Stimulated activated CD4-positive, alpha-beta T cell treated with anti-CD3 and anti-CD28 coated beads, TNF-alpha, amount 100 ng/mL, for 48 hours (primary cell): ENCODE measurements at places on chromosomes 12 and 14.

DNA sequence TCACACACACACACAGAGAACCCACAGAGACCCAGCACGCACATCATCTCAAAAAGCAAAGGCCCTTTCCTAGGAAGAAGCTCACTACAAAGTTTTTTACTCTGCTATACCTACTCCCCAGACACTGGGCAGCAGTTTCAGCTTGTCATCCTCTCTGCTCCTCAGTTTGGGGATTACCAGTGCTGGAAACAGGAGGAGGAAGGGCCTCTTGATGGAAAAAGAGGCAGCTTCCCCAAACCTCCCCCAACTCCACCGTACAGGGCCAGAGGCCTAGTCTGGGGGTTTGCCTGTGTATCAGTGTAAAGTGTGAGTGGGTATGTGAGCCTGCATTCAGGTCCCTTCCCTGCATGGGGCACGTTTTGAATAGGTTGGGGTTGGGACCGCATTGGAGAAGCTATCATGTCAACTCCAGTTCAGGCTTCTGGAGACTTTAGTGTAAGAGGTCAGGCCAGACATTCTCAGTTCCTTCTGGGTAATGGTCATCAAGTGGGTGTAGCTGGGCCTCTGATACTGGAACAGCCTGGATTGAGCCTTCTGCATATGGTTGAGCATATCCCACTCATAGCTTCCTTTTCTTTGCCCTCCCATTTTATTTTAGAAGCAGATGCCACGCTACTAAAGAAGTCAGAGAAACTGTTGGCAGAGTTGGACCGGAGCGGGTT lies 1.2 kb downstream of the REM2 start:
- DNase-seq = no peak

- no peak for DNase-seq
These were observed 7.1 kb downstream of the GMFB start for GRCh38 chr14:54481695-54482094.

DNA sequence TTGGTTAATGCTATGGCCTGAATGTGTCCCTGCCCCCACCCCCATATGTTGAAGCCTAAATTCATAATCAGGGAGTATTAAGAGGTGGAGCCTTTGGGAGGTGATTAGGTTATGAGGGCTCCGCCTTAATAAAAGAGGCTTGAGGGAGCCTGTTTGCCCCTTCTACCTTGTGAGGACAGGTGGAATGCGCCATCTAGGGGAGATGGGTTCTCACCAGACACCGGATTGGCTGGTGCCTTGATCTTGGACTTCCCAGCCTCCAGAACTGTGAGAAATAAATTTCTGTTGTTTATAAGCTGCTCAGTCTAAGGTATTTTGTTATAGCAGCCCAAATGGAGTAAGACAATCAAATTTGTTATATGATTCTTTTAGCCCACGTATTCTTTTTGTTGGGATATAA lies 148.3 kb downstream of the PTCSC3 start:
- no peak for DNase-seq

DNA sequence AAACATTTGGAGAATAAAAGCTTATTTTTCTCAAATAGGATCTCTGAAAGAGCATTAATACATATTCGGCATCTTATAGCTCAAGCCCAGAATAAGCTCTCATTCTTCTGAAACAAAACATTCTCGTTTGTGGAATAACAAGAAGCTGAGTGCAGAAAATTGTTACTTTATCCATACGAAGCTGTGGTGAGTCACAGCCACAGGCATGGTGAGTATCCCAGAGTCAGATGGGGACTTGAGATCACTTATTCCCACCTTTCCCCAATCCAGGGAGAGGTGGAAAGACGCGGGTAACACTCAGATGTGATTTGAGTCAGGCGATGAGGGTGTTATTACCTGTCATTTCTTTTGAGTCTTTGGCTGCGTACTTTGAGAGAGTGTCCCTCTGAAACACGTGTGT lies 214.6 kb upstream of the TMEM132C start:
- no peak for DNase-seq

GRCh38 chr14:52125885-52126284 lies 57.0 kb upstream of the NID2 start:
- DNase-seq = no peak

GRCh38 chr12:15505616-15506015 lies 183.3 kb downstream of the PTPRO start:
- DNase-seq = no peak

DNA sequence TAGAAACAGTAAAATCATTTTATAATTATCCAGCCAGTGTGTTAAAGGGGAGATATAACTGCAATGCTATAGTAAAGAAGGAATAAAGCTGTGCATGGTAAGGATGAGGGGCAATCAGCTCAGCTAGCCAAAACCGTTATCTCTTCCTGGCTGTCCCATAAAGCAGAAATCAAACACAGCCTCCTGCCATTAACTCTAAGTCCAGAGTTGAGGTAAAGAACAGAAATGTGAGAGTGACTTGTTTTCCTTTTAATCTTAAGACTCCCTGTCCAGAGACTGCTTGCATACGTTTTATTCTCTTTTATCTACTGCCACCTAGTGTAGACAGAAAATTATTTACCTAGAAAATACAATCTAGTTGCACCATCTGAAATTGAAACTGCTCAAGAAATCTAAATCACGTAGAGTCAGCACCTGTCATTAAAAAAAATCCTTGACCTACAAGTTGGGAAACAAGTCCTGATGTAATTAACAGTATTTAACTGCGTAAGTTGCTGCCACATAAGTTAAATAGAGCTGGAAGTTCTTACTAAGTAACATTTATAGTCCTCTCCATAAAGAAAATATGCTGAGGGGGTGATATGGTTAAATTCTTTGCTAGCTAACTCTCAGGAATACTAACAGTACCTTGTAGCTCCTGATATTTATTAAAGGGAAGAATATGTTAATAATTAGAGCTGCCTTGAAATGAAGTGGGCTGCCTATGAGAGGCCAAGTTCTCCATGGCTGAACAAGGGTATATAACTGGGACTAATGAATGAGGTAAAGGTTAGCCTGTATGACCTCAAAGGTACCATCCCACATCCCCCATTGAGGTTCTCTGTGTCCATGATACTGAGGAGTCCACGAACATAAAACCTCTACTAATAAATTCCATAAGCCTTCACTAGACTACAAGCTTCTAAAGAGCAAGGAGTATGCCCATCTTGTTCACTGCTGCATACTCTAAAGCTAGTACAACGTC lies 62.7 kb downstream of the GALNT4 start:
- DNase-seq = no peak

DNA sequence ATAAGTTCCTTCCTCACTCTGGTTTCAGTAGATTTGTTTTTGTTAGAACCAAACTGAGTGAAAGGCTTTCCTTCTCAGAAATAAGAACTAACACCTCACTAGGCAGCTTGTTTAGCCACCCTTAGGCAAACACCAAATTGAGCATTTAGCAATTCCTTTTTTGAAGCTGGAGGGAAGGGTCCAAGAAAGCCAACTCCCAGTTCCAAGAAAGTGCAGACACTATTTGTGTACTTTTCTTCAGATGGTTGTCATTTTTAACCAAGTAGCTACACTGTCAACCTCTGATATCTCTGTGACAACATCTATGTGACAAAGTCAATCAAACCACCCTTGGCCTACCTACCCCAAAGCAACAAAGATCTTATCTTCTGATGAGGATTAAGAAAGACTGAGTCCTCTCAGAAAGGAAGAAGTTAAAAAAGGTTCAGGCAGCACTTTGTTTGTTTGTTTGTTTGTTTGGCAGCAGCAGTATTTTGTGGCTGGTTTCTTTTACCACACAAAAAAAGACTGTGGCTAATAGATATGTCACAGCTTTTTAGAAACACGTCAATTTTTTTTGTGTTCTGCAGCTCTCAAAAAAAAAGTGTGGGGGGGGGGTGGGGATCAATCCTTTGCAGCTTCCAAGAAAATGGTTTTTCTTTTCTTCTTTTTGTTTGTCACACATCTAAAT lies 203.8 kb downstream of the CRADD start:
- no peak for DNase-seq

DNA sequence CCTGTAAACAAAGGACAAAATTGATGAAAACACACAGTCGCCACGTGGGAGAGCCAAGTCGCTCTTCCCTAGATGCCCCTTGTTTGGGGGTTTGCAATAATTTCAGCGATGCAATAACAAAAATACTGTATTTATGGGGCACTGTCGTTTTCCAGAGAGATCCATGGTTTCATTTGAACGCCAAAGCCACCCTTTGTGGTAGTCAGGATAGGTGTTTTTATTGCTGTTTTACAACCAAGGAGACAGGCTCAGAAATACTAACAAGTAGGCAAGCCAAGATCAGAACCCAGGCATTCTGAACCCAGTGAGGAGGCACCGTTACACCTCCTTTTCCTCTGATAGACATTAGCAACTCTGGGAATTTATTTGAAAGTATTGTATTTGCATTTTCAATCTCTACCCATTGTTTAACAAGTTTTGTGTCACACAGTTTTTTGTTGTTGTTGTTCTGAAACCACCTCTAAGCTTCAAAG lies 831 bp upstream of the BTBD7 start:
- no peak for DNase-seq

DNA sequence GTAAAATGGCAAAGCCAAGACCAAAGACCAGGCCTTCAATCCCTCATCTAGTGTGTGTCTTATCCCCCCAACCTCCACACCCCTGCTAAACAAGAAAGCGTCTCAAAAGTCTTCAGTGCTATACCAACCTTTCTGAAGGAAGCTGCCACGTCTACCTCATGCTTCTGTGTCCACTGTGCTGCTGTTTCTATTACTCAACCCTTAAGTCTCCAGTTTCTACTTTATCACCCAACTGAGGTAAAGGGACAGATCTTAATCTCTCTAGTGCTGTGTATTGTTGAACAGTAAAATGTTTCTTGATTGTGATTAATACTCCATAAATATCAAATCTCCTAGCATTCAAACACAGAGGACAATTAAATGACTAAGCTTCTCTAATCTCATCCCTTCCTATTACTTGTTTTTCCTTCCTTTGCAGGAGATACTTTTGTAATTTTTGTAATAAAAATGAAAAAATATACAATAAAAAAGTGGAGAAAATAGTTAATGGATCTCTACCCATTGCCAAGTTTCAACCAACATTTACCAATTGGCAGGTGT lies 23.3 kb downstream of the BTBD7 start:
- no peak for DNase-seq

DNA sequence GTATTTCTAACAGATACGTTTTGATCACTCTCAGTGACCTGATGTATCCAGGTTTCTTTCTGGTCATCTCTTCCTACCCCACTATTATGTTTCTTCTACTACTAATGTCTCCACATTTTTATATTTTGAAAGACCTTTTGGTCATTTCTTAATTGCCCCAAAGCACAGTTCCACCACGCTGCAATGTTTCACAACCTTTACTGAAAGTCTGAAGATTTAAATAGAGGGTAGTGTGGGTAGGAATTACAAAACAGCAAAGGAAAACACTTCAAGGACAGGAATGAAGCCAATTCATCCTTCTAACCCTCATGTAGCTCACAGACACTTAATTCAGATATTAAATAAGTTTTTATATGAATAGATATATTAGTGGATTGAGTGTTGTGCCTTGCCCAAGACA lies 36.1 kb upstream of the SLC16A7 start:
- DNase-seq = no peak

DNA sequence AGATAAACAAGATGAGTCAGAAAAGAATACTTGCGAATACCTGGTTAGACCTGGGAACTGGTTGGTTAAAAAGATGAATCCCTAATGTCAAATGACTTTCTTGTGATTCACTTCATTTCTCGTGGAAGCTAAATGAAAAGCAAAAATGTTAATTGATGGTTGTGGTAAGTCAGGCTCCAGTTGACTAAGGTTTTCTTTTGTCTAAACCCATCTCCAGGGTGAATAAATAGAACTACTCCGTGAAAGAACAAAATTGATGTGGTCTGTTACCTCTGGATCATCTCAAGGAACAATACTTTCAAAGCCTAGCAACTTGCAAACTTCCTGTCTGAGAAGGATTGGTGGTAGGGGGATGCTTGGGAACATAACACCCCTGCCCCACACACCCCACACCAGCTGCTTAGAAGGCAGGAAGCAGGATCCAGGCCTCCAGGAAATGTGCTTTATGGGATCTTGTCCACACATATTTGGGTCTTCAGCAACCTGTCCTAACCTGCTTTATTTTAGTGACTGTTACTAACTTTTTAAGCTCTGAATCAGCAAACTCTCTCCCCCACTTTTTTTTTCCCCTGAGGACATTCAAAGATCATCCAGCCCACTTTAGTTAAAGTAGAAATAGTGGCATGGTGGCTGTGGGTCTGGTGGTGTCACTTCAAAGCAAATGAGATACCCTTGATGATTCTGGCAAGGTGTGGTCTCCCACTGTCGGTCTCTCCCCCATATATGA lies 60.4 kb upstream of the PTHLH start:
- DNase-seq = no peak
